ENCODE measurements at places on chromosomes 5 and 9.

DNA sequence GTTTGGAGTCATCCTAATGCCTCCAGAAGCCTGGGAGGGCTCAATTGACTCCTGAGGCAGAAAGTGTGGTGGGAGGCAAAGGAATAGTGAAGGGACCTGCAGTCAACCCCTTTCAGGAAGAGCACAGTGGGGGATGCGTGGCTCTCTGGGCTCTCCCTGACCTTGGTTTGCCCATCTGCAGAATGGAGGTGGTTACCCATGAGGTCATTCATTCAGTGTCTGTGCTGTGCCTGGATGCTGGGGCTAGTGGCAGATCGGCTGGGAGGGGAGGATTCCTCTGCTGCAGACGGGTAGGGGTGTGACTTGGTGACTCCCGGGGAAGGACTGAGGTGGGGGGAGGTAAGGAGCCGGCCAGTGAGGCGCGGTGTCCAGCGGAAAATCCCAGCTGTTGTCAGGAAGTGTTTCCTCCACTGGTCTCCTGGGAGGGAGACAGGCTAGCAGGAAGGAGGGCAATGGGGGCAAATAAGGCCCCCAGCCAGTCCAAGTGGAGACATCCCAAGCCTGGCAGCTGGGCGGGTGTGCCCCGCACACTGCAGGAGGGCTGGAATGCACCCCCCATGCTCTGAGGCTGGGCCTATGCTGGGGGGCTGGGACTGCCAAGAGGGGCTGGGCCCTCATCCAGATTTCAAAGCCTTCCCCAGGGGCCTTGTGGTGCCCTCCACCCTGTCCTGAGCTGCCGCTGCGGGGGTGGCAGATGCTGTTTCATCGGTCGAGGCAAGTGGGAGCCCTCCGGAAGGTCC lies 10.9 kb downstream of the CXXC5 start:
- peak; percentile 59 for DNase-seq

DNA sequence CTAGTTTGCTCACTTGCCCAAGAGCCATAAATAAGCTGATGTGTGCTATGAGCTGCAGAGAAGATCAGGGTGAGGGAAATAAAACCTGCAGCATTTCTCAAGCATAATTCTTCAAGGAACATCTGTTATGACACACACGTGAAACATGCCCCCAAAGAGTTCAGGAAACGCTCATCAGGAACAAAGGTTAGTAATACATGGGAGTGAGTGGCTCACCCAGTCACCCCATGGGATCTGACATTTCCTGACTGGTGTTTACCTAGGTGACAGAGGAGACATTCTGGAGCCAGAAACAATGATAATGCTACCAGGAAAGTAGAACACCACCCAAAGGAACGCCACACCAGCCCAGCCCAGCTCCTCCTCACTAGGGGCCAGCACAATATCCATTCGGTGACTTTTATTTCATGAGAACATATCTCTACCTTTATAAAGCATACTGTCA lies 66.0 kb downstream of the FRMD3 start:
- peak; percentile 23 for DNase-seq

DNA sequence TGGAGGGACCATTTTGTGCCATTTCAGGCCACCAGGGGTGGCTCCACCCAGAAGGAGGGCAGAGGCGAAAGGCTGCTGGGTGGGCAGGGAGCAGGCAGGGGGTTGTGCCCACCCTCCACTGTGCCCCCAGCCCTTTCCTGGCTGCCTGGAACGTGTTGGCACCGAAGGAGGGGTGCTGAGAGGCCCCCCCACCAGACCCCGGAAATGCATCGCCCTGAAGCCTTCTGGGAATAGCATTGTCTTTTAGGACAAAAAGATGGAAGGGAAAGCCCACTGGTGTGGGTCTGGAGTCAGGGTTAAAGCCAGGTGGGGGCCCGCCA lies 5.1 kb downstream of the NOXA1 start:
- no peak for DNase-seq

DNA sequence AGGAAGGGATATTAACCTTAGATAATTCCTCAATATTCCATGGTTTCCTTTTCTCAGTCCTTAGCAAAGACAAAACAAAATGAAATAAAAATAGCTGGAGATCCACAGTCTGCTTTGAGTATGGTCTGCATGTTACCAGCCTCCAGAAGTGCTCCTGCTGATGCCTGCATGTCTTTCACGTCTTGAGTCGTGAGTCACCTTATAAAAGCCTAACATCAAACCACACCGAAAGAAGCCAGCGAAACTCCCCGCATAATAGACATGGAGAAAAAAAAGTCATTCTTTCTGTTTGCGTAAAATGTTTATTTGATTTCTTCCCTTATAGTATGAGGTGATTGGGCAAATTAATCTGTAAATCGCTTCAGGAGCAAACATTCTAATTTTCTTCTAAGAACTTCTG lies 380.5 kb downstream of the SLCO4C1 start:
- no peak for DNase-seq

- no peak for DNase-seq
Observed at GRCh38 chr9:68706363-68707201, 1.5 kb downstream of the PIP5K1B start.

DNA sequence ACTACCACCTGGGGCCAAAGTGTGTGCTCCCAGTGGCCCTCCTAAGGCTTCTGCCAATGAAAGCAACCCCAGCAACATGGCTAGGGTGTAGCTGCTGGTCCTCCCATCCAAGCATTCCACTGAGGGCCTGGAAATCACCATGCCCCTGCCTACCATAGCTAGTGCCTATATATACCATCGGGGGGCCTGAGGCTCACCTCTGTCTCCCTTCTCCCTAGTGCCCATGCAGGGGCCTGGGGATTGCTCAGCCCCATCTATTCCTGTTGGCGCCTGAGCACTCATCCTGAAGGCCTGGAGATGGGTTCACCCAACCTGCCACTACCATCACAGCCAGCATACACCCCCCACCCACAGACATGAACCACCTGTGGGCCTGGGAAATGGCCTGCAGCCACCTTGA lies 367.3 kb downstream of the RAB3C start:
- no peak for DNase-seq

DNA sequence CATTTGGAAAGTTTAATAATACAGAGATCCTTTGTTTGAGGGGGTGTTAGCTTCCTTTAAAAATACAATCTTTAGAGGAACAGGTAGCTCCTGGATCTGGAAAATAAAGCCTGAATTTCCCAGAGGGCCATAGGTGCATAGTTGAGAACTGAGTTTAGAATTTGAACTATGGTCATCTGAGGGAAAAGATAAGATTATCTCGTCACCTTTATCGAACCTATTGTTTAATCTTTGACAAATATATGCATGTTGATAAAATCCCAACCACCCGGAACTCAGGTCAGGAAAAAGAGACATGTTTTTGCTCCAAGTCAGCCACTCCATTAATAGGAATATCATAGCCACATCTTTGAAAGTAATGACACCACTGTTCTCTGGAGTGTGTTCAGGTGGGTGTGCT lies 91.7 kb upstream of the FAM169A start:
- no peak for DNase-seq

- no peak for DNase-seq
Observed at GRCh38 chr5:23614422-23614821, 107.0 kb downstream of the PRDM9 start.

GRCh38 chr5:150801117-150801927 lies 22.8 kb downstream of the SMIM3 start:
- DNase-seq, result no peak

DNA sequence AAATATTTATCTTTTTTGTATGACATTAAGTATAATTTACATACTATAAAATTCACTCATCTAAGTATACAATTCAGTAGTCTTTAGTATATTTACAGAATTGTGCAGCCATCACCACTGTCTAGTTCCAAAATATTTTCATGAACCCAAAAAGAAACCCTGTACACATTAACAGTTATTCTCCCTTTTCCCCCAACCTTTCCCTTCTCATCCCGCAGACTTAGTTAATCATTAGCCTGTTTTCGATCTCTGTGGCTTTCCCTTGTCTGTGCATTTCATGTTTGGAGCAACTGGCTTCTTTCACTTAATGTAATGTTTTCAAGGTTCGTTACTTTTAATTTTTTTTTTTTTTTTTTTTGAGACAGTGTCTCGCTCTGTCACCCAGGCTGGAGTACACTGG lies 37.5 kb downstream of the MTREX start:
- DNase-seq, result no peak

DNA sequence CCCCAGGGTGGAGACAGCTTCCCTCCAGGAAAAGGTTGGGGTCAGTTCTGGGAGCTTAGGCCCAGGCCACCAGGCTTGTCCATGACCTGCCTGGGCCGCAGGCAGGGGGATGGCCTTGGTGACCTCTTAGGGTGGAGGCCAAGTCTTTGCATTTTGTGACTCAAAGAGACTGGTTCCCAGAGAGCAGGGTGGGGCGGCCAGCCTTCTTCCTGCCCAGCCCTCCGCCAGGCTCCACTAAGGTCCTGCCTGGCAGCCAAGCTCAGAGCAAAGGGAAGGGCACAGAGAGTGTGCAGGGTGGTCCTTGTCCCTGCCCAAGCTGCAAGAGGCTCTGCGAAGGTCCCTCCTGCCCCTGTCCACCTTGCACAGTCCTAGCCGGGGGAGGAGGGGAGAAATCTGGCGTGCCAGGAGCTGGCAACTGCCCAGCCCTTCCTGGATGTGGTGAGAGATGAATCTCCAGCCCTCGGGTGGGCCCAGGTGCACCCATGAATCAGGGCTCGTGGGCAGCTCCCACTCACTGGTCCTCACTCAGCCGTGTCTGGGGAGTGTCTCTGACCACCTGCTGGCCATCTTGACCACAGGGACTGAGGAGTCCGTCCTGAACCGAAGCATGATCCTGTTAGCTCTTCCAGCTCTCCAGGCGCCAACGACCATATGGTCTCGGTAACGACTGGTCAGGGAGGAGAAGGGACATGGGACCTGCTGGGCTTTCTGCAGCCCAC lies 2.3 kb upstream of the PTGDS start:
- DNase-seq, result peak; percentile 53

- DNase-seq, result no peak
Observed at GRCh38 chr9:14442956-14443355, 129.0 kb upstream of the NFIB start.

DNA sequence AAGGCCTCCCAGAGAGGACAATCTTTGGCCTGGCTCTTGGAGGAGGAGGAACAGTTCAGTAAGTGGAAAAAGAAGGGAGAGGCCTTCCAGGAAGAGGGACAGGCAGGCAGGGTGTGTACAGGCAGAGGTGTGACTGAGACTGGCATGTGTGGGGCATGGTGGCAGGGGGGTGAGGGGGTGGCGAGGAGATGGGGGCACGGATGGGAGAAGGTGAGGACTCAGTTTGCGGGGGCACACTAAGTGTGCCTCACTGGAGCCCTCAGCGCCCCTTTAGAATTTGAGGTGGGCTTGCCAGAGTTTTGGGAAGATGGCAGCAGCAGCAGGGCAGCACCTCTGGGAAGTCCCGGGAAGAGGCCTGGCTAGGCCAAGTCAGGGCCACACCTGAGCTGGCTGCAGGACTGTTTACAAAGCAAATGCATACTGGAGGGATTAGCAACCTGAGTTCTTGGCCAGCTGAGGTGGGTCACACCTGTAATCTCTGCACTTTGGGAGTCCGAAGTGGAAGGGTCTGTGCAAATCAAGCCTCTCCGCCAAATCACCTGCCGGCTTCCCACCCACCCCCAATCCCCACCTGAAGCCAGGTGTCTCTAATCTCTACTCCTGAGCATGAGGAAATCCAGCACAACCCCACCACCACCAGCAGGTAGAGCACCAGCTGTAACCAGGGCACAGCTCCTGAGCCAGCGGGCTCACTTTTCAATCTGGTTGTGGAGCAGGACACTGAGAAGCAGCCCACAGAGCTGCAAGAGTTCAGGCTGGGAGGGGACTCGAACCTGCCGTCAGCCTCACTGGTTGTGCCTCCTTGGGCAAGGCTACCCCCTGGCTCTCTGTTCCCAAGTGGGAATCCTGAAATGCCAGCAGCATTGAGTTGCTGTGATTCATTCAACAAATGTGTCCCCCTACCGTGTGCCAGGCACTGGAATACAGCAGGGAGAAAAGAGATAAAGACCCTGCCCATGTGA lies 10.2 kb upstream of the GABRP start:
- no peak for DNase-seq

GRCh38 chr5:124180299-124180874 lies 566.1 kb downstream of the ZNF608 start:
- no peak for DNase-seq

DNA sequence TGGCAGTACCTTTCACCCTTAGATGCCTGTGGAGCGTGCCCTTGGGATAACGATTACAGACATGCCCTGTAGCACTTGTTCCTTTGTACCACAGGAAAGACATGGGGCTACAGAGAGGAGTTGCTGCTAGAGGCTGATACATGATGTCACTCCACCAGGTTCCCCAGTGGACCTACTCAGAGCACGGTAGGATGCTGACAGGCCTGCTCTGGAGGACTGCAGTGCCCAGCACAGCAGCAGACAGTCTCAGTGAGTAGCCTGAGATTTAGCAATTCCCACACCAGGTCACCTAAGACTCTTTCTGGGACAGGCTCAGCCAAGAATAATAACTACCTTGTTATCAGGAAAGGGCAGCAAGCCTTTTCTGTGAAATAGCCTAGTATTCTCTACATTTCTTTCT lies 28.8 kb downstream of the PDE4D start:
- no peak for DNase-seq

DNA sequence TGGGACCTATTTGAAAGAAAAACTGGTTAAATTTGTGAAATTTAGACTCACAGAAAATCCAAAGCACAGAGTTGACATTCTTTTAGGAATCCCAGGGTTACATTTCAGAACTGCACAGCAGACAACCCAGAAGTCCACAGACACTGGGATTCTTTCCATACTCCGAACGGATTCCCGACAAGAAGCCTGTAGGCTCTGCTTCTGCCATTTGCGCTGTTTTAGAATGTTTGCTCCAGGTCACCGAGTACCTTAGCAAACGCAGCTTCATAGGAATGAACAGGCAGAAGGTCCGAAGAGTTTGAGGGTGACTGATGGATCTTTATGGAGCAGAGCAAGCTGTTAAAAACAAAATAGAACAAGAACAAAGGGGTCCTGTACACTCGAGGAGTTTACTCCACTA lies 84.5 kb upstream of the NFIB start:
- no peak for DNase-seq

DNA sequence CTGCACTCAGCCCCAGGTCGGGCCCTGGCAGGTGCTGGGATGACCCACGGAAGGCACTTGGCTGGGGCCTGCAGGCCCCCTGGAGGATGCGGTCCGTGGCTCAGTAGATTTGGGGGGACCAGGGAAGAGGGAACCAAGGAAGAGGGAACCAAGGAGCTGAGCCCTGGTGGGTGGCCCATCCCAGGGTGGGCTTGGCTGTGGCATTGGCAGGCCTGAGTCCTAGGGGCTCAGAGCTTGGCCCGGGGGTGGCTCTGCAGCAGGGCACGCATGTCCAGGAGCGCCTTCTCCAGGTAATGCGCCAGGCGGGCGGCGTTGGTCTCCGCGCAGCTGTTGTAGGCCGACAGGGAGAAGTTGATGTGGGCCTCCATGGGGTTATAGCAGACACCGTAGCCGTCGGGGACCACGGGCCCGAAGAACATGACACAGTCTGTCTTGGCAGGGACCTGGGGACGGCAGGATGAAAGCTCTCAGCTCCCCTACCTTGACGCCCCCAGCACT lies 14.3 kb downstream of the DOLPP1 start:
- DNase-seq, result no peak

GRCh38 chr5:61363401-61364114 lies 31.5 kb downstream of the ZSWIM6 start:
- no peak for DNase-seq

DNA sequence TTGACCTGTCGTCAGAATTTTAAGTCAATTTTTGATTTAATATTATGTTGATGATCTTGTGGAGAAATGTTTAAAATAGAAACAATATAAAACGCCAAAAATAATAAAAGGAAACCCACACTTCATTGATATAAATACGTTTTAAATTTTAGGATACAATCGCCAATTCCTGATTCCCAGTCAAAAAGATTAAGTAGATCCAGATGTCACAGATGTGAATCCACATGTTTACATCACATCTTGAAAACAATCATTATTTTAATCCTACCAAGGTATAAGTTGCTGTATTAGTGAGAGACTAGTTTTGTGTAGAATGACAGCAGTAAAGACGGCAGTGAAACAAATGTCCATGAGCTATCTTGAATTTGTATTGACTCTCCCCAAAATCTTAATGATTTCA lies 4.9 kb downstream of the TAS2R1 start:
- no peak for DNase-seq

Measured in left ventricle myocardium inferior (tissue), 1 donor.